ENCODE measurements at places on chromosomes 7 and 10. TPM values are rescaled to one million over a fixed set of nuclear protein-coding genes. Genes with fewer than 3 reads are reported as not detected.

CRYGN gene
- total RNA-seq, result 0.59 TPM

- H3K4me1 ChIP-seq, result peaks cover 9% of the 10 kb centered on the region
- no peaks in the 10 kb centered on the region for H3K27me3 ChIP-seq
- DNase-seq, result no peak
- no peaks in the 10 kb centered on the region for H3K36me3 ChIP-seq
- H3K27ac ChIP-seq, result no peak overlapping the region
Measured at GRCh38 chr10:47401874-47402640, 18.0 kb upstream of the ZNF488 start.

CHAT gene
- not detected for total RNA-seq

SUN3 gene
- total RNA-seq, result 0.52 TPM

CHST15 gene
- total RNA-seq, result 11.2 TPM

MYOZ1 gene
- 3.2 TPM for total RNA-seq
